ENCODE measurements at places on chromosomes 2 and 18.

GRCh38 chr2:25293958-25294562 is 47.7 kb downstream of the DNMT3A start:
- DNase-seq, result no peak

GRCh38 chr2:181777734-181778133 is 97.4 kb upstream of the NEUROD1 start:
- DNase-seq, result no peak

GRCh38 chr18:44054514-44054913 is 626.2 kb upstream of the SETBP1 start:
- DNase-seq, result no peak

- DNase-seq, result no peak
These were observed 3.5 kb downstream of the MXD1 start for GRCh38 chr2:69918401-69918800.

DNA sequence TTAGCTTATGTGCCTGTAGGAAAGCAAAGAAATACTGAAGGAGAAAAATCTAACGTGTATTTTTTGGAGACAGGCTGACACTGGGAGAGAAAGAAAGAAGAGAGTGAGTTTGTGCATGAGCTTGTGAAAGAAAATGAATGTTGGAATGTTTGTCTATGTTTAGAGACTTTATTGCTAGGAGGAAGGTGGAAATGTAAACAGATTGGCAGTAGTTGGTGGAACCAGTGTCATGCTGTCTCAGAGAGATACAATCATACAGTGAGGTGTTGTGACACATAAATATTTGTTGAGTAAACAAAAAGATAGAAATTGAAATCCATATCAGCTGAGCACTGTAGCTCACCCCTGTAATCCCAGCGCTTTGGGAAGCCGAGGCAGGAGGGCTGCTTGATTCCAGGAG is 222.2 kb upstream of the MEIS1 start:
- DNase-seq, result no peak

- DNase-seq, result no peak
These were observed 29.5 kb downstream of the STK39 start for GRCh38 chr2:168217920-168218319.

GRCh38 chr2:77778917-77779316 is 256.7 kb upstream of the LRRTM4 start:
- DNase-seq, result no peak

DNA sequence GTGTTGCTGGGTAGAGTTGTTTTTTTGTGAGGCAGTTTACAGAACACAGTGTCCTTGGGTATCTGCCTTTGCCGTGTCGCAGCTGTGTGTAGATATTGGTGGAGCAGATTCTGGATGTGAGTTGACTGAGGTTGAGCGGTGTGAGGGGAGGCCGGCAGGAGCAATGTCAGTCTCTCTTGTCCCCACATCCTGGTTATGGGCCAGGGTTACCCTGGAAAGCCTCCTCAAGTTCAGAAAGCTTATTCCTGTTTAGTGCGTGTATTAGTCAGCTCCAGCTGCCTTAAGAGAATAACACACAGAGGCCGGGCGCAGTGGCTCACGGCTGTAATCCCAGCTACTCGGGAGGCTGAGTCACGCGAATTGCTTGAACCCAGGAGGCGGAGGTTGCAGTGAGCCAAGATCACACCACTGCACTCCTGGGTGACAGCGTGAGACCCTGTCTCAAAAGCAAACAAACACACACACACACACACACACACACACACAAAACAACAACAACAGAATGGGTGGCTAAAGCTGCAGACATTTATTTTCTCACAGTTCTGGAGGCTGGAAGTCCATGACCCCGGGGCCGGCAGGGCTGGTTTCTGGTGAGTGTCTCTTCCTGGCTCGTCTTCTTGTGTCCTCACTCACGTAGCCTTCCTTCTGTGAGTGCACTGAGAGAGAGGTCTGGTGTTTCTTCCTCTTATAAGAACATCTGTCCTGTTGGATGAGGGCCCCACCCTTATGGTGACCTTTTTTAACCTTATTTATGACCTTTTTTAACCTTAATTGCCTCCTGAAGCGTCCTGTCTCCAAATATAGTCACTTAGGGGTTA is 5.1 kb downstream of the NCK2 start:
- DNase-seq, result no peak

- DNase-seq, result no peak
These were observed 721.0 kb upstream of the FAM98A start for GRCh38 chr2:34320056-34320455.

DNA sequence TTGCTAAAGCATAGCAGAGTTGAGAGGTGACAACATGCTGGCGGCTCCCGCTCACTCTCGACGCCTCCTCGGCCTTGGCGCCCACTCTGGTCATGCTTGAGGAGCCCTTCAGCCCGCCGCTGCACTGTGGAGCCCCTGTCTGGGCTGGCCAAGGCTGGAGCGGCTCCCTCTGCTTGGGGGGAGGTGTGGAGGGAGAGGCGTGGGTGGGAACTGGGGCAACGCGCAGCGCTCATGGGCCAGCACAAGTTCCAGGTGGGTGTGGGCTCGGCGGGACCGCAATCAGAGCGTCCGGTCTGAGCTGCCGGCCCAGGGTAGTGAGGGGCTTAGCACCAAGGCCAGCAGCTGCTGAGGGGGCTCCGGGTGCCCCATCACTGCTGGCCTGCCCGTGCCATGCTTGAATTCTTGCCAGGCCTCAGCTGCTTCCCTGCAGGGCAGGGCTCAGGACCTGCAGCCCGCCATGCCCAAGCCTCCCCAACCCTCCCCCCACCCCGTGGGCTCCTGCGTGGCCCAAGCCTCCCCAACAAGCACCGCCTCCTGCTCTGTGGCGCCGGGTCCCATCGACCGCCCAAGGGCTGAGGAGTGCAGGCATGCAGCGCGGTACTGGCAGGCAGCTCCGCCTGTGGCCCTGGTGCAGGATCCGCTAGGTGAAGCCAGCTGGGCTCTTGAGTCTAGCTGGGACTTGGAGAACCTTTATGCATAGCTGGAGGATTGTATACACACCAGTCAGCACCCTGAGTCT is 2052.8 kb upstream of the CELF4 start:
- DNase-seq, result no peak

- DNase-seq, result no peak
These were observed 29.4 kb upstream of the BMP10 start for GRCh38 chr2:68900496-68901198.

- DNase-seq, result no peak
These were observed 27.6 kb downstream of the B4GALT6 start for GRCh38 chr18:31656754-31657153.

DNA sequence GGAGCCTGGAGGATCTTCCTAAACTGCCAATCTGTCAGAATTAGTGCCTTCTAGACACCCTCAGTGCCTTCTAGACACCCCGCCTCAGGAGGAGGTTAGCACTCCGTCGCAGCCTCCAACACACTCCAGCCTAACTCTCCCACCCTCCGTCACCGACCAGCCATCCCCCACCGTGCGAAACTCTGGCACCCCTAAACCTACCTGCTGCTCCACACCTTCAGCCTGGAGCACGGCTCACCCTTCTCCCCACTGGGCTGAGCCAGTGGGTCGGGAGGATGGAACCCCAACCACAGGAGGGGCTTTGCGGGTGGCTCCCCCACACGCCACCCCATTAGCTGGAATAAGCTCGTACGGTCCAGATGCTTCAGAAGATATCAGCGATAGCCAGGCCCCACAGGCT is 468.9 kb upstream of the HS6ST1 start:
- no peak for DNase-seq

GRCh38 chr2:70894765-70895164 is 40.9 kb upstream of the ATP6V1B1 start:
- no peak for DNase-seq

DNA sequence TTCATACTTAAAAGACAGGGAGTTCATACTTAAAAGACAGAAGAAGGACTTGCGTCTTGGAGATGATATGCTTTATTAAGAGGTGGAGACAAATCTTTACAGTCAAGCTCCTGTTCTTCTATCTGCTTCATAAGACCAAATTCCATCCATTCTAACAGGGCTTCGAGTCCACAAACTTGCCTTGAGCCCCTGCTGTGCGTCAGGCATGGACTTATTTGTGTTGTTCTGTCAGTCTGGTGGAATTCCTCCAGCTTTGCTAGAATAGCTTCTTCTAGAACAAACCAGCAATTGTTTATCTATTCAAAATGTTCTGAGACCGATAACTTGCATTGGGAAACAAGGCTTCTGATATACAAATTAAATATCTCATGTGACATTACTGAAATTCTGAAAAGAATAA is 73.9 kb upstream of the SOX11 start:
- no peak for DNase-seq

DNA sequence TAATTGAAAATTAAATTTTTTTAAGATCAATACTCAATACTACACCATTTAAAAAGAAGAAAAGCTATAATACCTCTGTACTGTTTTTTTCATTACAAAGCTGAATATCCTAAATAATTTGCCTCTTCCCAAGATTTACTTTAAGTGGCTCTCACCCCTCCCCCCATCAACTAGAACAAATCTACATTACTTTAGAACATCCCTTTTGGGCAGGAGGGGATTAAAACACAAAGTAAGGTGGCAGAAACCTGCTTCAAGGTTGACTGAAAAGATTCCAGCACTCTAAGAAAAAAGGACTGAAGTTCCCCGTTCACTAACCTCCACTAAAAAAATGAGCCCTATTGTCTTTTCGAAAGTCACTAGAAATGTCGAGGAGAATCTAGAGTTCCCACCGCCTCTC is 42.3 kb downstream of the SLC38A11 start:
- DNase-seq, result no peak

DNA sequence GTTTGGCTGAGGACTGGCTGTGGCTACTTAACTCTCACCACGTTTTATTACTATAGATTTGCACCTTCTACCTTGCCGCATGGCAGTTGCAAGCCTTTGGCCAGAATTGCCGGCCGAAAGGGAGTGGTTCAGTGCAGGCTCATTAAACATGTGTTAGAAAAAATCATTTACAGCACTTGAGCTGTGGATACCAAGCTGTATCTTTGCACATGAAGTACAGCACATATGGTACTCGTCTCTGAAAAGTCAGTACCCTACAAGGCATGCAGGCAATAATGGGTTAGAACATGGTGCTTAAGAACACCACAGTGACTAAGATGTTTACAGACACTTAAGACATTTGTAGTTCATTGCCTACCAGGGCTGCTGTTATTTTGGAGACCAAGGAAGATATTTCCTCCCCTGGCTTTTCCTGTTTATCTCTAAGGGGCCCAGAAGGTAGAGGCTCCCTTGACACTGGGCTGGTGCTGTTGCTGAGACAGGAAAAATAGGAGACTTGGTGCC is 103.1 kb downstream of the ZNF532 start:
- DNase-seq, result no peak
